ENCODE measurements at places on chromosomes 3 and 15. TPM values are rescaled to one million over a fixed set of nuclear protein-coding genes. Genes with fewer than 3 reads are reported as not detected.

DNA sequence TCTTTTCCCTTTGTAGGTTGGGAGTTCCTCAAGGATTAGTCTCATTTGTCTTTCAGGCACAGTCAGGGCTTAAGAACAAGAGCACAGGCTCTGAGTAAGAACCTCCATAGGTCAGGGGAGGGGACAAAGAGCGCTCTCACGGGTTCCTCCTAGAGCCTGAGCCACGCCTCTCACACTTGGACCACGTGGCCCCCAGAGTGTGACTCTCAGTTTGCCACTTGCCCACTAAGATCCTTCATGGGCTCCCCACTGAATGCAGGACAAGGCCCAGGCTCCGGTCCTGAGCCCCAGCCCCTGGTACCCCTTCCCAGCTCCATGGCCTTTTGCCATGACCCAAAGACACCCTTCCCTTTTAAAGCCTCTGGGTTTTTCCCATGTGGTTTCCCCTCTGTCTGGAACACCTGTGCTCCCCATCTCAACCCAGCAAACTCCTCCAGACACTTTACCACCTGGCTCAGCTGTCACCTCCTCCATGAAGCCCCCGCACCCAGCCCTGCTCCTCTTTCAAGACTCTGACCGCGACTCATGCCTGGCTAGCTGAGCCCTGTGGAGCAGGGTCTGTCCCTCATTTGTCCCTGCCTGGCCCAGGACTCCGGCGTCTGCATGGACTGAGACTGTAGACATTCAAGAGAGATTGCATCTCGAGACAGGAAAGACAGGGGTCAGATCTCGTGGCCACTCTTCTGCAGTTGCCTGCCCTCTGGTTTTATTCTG, 32.7 kb downstream of the IQSEC1 start:
- DNase-seq, result no peak

DNA sequence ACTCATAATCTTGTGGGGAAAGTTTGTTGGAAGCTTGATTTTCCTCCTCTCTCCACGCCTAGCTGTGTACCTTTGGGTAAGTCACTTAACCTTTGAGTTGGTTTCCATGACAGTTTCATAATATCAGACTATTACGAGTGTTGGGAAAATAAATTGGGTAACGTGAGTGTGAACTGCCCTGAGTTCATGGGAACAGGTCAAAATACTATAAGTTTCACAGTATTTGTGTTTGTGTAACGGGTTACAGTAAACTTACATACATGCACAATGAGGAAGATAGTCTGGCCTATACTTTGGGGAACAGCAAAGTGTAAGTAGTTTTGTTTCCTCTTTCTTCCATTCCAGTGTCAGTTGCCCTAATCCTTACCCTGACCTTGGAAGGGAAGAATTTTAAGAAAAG, 509.9 kb downstream of the MECOM start:
- DNase-seq, result no peak

DNA sequence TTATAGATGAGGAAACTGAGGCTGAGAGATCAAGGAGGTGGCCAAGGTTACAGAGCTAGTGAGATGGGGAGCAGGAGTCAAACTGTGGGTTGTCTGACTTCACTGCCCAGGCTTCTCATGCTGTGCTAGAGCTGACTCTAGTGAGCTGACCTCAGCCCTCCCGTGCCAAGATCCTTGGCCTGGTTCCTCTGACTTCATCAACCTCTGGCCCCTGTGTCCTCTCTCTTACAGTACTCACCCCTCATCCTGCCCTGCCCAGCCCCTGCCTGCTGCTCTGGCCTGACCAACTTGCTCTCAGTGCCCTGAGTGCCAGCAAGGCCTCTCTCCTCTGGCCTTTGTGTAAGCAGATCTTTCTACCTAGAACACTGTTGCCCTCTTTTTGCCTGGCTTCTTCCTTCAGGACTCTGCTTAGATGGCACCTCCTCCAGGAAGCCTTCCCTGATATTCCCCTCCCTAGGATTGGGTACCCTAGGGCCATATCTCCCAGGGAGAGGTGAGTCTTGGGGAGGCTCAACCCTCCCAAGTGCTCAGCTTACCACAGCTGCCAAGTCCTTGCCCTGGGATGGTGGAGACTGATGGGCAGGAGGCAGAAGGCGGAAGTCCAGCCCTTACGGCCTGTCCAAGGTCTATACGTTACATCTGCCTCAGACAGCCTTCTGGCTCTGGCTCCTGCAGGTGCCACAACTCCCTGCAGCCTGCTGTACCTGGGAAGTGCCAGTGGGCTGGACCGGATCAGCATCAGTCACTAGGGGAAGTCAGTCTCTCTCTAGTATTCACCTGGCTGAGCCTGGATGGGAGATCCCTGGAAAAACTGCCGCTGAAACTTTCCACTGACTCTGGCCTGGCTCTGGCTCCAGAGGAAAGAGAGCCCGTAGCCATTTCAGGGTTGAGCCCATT, 36.3 kb upstream of the FAM107A start:
- DNase-seq, result no peak

GRCh38 chr3:171851660-171852058, 8.5 kb downstream of the TMEM212 start:
- DNase-seq, result no peak

- DNase-seq, result no peak
Measured at GRCh38 chr3:154872074-154872473, 208.0 kb upstream of the MME start.

GRCh38 chr3:176767385-176767784, 429.9 kb downstream of the TBL1XR1 start:
- DNase-seq, result peak; percentile 81

- DNase-seq, result no peak
Measured at GRCh38 chr3:121594850-121595249, 1.7 kb downstream of the FBXO40 start.

DNA sequence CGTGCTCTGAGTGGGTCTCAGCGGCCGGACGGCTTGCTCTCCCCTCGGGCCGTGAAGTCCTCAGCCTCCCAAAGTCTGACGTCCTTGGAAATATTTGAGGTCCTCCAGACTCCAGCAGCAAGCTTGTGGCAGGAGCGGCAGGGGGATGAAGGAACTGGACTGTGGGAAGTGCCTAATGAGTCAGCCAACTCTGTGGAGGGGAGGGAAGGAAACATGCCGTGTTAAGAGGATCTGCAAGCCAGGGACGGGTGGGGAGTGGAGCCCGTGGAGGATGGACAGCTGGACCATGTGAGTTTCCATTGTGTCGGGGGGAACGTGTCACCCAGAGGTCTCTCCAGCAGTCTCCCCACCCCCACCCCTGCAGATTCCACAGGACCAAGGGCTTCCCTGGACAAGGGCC, 39.4 kb upstream of the IDH2 start:
- DNase-seq, result peak; percentile 51

DNA sequence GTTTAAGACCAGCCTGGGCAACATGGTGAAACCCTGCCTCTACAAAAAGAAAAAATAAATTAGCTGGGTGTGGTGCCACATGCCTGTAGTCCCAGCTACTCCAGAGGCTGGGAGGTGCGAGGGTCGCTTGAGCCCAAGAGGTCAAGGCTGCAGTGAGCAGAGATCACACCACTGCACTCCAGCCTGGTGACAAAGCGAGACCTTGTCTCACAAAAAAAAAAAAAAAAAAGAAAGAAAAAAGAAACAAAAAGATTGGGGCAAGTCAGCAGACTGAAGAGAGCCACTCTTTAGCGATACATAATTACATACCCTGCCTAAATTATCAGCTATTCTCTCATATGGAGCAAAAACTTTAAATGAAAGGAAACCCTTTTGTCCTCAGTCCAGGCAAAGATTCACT, 53.6 kb upstream of the MAP3K13 start:
- DNase-seq, result no peak

GRCh38 chr15:101357333-101357732, 62.3 kb upstream of the SNRPA1 start:
- no peak for DNase-seq

GRCh38 chr15:68326711-68327354, 49.3 kb downstream of the FEM1B start:
- no peak for DNase-seq

DNA sequence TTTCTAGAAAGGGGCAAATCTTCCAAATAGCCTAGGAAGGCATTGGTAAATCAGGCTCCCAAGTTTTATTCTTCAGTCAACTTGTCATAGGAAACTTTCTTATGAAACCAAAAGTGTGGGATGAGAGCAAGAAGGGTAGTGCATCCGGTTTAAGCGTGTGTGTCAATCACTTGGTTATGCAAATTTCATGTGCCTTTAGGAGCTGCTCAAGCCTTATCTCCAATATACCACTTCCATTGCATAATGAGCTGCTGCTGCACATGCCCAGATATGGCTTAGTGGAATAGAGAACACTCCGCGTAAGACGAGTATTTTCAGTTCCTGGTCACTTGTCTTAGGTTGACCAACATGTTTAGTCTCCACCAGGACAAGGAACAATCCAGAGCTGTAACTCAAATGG, 242.1 kb downstream of the CBLB start:
- DNase-seq, result no peak

DNA sequence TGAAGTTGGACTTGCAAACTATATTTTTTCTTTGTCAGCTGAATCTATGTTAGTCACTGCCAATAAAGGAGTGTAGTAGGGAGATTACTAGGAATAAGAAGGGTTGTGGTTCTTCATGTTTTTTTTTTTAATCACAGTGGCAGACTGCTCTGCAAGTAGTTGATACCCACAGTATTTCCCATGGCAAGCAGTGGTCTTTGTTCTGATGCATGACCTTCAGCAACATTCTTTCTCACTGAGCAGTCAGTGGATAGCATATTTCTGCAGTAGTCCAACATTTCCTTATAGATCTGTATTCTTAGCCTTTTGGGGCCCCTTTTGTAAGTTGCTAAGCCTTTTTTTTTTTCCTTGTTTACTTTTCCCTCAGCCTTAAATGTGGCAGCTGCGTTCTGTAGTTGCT, 151.1 kb downstream of the DOCK3 start:
- peak; percentile 22 for DNase-seq

GRCh38 chr15:38530113-38530512, 34.5 kb downstream of the RASGRP1 start:
- DNase-seq, result peak; percentile 62

GRCh38 chr15:49895347-49896223, 223.4 kb downstream of the ATP8B4 start:
- DNase-seq, result no peak

- DNase-seq, result no peak
Measured at GRCh38 chr3:186930143-186930640, at the start of gene ST6GAL1. TSS of gene ST6GAL1 (plus strand) at chr3:186930526. CDS start at chr3:187042704, 112,178 bp downstream.

GRCh38 chr15:91263632-91264531, 163.8 kb downstream of the SV2B start:
- peak; percentile 54 for DNase-seq

DNA sequence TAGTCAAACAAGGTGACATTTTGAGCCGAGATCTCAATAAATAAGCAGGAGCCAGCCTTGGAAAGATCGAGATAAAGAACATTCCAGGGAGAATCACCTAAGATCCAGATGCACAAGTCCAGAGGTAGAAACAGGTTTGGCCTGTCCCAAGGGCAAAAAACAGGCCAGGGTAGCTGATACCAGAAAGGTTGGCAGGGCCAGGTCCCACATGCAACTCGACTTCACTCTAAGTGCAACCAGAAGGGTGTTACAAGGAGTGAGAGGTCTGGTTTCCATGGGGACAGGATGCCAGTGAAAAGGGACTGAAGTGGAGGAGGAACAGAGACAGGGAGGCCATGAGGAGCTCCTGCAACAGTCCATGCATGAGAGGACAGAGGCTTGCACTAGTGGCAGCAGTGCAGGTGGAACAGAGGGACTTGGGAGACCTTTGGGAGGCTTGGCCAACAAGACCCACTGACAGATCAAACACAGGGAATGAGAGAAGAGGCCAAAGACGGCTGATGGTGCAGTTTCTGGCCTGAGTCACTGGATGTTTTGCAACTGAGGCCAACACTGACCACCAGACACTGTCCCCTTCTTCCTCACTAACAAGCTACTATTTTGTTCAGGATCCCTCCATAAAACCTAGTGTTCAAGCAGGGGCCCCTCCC, 5.2 kb downstream of the TPRA1 start:
- no peak for DNase-seq

- DNase-seq, result no peak
Measured at GRCh38 chr3:99021466-99021865, 120.0 kb upstream of the DCBLD2 start.

DNA sequence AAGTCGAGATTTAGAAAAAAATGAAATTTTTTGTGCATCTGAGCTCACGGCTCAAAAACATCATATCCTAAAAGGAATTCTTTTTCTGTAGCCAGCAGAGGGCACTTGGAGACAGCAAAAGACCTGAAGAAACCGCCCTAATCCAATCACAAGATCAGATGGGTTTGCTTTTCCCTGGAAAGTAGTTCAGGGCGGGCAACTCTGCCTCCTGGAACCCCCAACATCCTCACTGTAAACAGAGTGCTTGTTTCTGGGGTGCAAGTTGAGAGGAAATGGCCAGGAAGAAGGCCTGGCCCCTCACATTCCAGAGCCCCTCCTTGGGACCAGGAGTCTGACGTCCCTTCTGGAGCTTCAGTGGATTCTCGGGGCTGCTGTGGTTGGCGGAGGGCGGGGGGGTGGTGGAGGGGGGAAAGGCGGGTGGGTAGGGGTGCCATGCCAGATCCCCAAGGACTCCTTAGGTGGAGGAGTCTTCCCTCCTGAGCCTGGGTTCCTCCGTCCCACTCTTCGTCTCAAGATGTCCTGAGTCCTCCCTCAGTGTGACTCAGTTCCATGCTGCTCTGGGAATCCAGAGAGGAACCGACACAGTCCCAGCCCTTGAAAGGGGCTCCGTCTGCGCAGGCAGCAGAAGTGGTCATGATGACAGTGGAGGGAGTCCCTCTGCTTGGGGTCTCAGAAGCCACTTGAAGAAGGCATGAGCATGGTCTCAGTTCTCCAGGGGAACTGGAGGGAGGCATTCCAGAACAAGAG, 35.9 kb downstream of the CCK start:
- DNase-seq, result peak; percentile 48

- DNase-seq, result no peak
Measured at GRCh38 chr3:54826251-54826691, 101.6 kb downstream of the LRTM1 start.

DNA sequence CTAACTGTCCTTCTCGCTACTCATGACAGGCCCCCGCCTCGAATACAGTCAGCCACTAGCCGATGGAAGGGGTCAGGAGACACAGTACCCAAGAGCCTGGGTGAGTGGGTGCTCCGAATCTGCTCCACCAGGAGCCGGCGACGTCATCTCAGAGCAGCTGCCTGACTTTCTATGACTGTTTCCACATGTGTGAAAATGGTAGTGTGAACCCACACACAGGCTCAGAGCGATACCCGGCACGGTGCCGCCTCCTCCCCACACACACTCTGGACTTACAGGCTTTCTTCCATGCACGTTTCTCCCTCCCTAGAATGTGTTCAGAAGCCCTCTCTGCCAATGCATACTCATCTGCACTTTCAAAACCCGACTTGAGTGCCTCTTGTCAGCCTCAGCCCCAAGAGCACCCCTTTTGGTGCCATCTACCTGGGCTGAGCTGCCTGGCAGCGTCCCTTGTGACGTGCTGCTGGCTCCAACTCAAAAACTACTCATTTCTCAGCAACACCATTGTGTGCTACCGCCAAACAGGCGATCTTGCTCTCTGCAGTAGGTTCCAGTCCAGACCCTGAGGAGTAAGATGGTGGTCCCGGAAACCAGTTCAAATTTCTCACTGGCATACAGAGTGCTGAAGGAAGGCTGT, 29.7 kb downstream of the VGLL4 start:
- no peak for DNase-seq

The MYO9A gene
- 31.8 TPM for total RNA-seq

The LIPH gene
- 9.6 TPM for total RNA-seq

The RTP3 gene
- not detected for total RNA-seq

The LRRC31 gene
- 1.2 TPM for total RNA-seq

The FAM3D gene
- total RNA-seq, result not detected

The SENP7 gene
- total RNA-seq, result 11.1 TPM

The IL16 gene
- total RNA-seq, result 0.69 TPM

The NEK10 gene
- total RNA-seq, result 15.5 TPM

The BUB1B gene
- total RNA-seq, result 11.6 TPM

The ATP8B4 gene
- total RNA-seq, result 0.30 TPM

The CPNE4 gene
- 0.35 TPM for total RNA-seq

Measured in renal cortical epithelial cell (primary cell).